Fibroblast of the aortic adventitia (primary cell): ENCODE measurements at places on chromosomes 7 and 10. TPM values are rescaled to one million over a fixed set of nuclear protein-coding genes. Genes with fewer than 3 reads are reported as not detected.
A peak's percentile ranks its signal among the peaks of the same experiment; 100 is the strongest.

DNA sequence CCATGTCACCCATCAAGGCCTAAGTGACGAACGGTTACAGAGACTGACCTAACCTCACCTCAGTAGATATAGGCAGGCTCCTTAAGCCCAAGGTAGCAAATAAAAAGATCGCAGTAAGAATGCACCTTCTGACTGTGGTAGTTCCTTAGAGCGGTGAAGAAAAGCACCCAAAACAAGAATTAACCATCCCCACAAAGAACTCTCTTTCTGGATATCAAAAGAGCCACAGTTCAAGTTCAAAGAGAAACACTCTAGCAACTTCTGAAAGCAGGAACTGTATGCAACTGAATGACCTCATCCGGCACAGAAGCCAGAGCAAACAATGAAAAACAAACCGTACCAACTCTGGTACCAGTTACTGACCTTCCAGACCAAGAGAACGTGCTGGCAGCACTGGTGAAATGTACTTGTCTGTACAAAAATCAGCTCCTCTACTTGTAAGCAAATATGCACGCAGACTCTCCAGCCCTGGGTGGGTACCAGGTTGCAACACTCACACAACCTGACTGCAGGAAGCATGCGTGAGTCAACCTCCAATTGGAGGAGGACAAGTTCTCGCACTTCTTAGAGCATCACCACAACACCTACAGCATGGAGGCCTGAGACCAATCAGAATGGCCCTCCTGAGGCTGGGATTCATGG, 202.7 kb downstream of the FAM107B start:
- peak; percentile 40 for DNase-seq

DNA sequence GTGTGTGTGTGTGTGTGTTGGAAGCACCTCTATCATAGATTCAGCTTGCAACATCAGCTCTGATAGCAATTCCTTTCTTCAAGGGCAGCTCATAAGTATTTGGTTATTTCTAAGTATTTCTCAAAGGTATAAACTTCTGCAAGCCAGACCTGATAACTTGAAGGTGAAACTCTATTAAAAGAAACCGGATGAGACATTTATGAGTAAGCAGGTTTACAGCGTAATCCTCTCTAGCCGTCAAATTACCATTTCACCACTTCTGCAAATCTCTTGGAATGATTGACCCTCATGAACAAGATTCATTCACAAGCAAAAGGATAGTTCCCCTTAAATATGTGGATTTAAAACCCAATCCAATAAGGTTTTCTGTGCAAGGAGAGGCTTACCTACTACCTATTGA, 23.1 kb downstream of the PDE1C start:
- no peak for DNase-seq

DNA sequence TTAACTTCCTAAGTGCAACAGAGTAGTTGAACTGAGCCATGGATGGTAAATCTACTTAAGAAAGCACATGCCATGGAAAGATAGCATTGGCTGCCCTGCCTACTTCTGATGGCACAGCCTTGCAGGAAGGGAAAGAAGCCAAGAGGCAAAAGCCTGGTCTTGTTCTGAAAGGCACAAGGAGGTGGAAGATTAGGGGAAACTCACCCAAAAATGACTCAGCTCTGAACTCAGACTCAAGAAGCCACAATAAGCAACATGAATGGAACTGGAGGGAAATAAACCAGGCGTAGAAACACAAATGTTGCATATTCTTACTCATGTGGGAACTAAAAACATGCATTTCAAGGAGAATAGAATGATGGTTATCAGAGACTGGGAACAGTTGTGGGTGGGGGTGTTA, 20.8 kb upstream of the ALOX5 start:
- DNase-seq = no peak

GRCh38 chr7:101173752-101174244, 6.3 kb downstream of the NAT16 start:
- DNase-seq = no peak

DNA sequence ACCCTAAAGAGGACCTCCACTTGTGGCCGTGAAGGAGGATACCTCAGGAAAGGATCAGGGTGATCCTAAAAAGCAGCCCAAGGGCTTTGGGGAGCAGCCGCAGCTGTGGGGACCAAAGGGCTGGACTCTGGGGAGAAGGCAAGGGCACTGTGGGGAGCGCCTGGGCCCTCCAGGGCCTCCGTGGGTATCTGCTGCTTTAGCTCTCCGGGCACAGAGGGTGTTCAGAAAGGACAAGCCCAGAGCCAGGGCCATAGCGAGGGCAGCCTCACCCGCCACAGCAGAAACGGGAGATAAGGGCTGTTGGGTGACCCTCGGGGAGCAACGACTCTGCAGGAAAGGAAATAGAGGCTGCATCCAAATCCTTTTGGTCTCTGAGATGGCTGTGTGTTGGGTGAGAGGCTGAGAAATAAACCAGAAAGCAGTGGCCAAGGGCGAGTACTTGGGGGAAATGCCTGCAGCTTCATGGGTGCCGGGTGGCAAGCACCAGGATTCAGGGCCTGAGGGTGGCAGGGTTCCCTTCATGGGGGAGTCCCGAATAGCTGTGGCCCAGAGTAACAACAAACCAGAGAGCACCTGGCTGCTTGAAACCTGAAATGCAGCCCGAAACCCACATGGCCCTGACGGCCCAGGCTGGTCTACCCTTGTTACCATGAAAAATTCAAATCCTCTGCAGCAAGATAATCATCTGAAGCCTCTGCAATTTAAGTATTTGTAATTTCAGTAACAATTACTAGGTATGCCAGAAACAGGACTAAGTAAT, 95.2 kb downstream of the VIPR2 start:
- no peak for DNase-seq

- no peak for DNase-seq
Observed at GRCh38 chr7:25636168-25636567, 407.9 kb upstream of the NPVF start.

DNA sequence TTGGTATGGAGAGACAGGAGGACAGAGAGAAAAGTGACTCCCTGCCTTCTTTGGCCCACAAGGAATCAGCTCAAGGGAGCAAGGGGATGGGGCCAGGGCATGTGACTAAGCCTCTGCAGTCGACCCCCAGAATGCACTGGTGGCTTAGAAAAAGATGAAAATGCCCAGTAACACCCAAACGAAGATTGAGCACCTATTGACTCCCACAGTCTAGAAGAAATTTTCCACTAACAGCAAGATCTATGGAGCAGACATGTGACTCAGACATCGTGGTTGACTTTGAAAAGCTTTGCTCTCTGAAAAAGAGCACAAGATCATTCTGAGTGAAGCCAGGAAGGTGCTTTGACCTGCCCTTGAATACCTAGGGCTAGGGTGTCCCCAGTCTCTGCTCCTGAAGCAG, 586.0 kb downstream of the CALN1 start:
- DNase-seq = no peak

- peak; percentile 88 for DNase-seq
Observed at GRCh38 chr10:129963641-129964501, at the start of gene EBF3. TSS of gene EBF3 (minus strand) at chr10:129964274. CDS start at chr10:129963768, 506 bp downstream.

- peak; percentile 72 for DNase-seq
Observed at GRCh38 chr7:50792342-50793119, 9.8 kb upstream of the GRB10 start.

GRCh38 chr7:16727736-16728135, 25.8 kb upstream of the TSPAN13 start:
- no peak for DNase-seq

DNA sequence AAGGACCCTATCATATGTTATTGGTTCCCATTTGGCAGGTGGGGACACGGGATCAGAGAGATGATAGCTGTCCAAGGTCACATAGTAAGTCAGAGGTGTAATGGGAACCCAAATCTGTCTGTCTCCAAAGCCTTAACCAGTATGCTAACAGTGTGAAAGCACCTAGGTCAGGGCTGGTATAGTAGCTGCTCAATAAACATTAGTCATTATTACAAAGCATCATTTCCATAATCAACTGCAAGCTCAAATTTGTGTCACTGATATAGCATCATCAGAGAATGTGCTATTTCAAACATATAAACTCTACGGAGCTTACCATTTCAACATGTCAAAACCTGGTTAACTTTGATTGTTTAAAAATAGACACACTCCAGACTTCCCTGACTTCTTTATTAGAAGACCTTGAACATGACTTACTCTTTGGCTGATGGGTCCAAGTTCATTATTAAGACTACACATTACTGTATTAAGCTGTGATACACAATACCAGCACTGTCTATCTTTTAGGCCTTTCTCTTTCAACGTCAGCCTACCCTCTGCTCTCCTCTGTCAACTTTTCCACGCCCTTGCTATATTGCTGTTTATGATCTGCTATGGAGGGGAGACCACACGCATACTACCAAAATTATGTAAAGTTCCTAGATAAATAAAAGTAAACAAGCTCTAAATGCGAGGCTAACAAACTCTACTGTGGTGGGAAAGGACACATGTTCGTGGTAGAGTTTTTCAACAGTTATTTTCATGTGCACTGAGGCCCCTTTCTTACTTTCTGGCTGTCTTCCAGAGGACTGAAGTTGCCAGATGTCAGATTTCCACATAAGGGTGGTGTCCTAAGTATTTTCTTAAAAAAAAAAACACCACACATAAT, 33.6 kb downstream of the DNMBP start:
- peak; percentile 92 for DNase-seq

DNA sequence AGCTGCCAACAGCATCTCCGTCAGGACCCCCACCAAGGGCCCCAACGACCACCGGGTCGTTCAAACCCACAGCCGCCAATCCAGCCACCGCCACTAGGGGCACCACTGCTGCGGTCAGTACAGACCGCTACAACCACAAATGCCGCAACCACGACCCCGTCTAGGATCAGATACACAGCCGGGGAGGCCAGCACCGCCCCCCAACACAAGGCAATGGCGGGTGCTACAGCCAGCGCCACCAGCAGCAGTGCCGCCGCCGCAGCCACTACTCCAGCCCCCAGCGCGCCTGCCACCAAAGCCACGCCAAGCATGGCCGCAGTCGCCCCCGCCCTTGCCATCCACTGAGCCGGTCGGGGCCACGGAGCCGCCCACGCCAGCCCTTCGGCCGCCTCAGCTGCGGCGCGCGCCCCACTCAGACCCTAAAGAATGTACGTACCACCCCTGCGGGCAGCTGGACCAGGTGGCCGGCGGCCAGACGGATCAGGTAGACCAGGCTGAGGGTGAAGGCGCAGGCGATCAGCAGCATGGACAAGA, 473 bp downstream of the CYP51A1 start:
- DNase-seq = peak; percentile 61

GRCh38 chr10:74898201-74898976, 72.0 kb downstream of the KAT6B start:
- DNase-seq = no peak

GRCh38 chr10:128003521-128003920, 96.6 kb downstream of the PTPRE start:
- DNase-seq = no peak

DNA sequence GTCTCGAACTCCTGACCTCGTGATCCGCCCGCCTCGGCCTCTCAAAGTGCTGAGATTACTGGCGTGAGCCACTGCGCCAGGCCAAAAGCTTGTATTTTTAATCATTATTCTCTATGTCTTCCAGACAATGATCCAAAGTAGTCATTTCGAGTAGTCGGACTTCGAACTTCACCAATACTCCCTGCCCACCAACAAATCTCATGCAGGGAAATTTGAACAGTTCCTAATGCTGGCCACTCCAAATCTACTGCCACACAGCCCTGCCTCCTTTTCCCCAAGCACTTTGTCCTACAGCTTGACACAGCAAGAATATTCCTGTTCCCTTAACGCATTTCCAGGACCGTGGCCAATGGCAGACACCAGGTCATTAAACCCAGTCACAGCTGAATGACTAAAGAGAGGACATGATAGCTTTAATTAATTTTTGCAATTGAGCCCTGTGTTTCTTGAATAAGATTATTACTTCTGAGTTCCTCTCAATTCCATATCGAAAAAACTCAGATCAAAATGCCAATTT, 142.3 kb upstream of the NRP1 start:
- no peak for DNase-seq

- DNase-seq = no peak
Observed at GRCh38 chr10:30185341-30185740, 126.0 kb upstream of the JCAD start.

- peak; percentile 56 for DNase-seq
Observed at GRCh38 chr10:91378061-91378460, 32.1 kb upstream of the HECTD2 start.

GRCh38 chr10:28668363-28669226, 8.7 kb upstream of the BAMBI start:
- DNase-seq = peak; percentile 31

- DNase-seq = peak; percentile 7
Observed at GRCh38 chr7:11648980-11649379, 183.0 kb downstream of the THSD7A start.

- DNase-seq = peak; percentile 58
Observed at GRCh38 chr10:122864901-122865300, 14.5 kb downstream of the FAM24B start.

DNA sequence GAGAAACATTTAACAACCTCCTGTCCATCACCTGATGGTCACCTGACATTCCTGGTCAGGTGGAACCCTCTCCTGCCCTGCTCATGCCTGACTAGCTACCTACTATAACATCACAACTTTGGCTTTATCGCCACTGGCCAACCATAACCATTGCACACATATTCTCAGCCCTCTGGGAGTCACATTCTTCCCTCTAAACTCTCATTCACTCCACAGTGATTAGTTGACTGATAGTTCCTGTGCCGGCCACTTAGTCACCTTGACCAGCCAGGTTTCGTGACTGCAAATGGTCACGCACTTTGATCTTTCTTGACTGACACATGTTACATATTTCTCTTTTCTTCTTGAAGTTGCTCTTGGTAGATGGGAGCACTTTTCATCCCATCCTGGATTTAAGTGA, 50.1 kb downstream of the GNAI1 start:
- no peak for DNase-seq

DNA sequence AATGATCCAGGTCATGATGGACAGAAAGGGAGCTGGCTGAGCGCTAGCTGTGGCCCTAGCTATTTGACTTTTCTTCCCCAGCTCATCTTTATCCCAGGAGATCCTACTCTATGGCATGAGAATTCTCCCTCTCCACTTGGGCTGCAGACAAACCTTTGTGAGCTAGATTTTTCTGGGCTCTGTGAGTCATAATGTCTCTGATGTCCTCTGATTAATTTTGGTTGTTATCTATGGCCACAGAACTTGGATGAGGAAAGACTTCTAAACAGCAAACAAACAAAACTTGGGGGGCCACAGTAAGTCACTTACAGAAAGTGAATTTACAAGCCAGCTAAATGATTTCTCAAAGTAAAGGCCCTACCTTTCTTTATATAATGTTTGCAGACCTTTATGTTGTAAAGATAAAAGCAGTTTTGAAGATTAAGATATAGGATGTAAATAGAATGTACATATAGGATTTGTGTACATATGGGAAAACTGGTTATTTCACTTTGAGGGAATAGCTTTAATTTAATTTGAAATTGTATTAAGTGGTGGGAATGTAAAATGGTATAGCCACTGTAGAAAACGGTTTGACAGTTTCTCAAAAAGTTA, 10.4 kb downstream of the ABLIM1 start:
- DNase-seq = peak; percentile 28

- no peak for DNase-seq
Observed at GRCh38 chr10:21347043-21347784, 178.3 kb downstream of the SKIDA1 start.

Gene OGDHL
- total RNA-seq = under 0.01 and 0.57 TPM in 2 replicates

Gene ERCC6
- 51.1 and 79.7 TPM in 2 replicates for total RNA-seq

Gene CDK5
- total RNA-seq = 16.1 and 28.9 TPM in 2 replicates

Gene HTR7
- total RNA-seq = 0.25 and 4.6 TPM in 2 replicates

Gene FXYD4
- not detected in 2 replicates for total RNA-seq

Gene FOXP2
- total RNA-seq = 3.9 and 17.4 TPM in 2 replicates

Gene ADAM8
- 0.36 TPM in 1 of 2 replicates, not detected in the other for total RNA-seq

Gene TIMM23B
- total RNA-seq = 15.8 and 17.2 TPM in 2 replicates

Gene ZCCHC24
- 38.8 and 56.0 TPM in 2 replicates for total RNA-seq

Gene PON1
- total RNA-seq = not detected in 2 replicates

Gene SPDYE2B
- 0.16 TPM in 1 of 2 replicates, not detected in the other for total RNA-seq

Gene AKR1E2
- total RNA-seq = 1.3 and 4.6 TPM in 2 replicates
